ENCODE measurements at places on chromosomes 4 and X. TPM values are rescaled to one million over a fixed set of nuclear protein-coding genes. Genes with fewer than 3 reads are reported as not detected.

- no peak for DNase-seq
Observed at GRCh38 chrX:47649271-47649670, 1.1 kb downstream of the ELK1 start.

PLS3 gene
- 97.4 TPM for polyA plus RNA-seq

MAOB gene
- 91.8 TPM for polyA plus RNA-seq

GRCh38 chr4:107896158-107896645, 35.1 kb upstream of the CYP2U1 start:
- no peak for DNase-seq

DNA sequence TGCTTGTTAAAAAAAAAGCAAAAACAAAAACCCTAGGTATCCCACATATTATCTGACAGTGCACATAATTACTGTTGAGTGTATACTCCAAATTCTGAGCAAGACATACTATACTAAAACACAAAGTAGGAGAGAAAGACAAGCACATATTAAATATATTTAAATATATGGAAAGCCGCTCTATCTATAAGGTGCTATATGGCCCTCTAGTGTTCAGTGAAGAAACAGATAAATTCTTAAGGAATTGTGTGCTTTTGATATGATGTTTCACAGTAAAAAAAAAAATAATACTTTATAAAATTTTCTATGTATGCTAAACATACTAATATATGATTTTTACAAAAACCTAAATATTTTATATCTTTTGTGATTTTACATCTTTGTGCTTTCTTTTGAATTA, 137.8 kb downstream of the FBXW7 start:
- DNase-seq = no peak

- DNase-seq = no peak
Observed at GRCh38 chr4:33133723-33134122, 2413.6 kb downstream of the PCDH7 start.

- peak; percentile 50 for DNase-seq
Observed at GRCh38 chr4:65242156-65242846, 428.0 kb downstream of the EPHA5 start.

- DNase-seq = no peak
Observed at GRCh38 chrX:68699960-68700746, 52.7 kb downstream of the STARD8 start.

GRCh38 chr4:64774626-64775025, 365.4 kb upstream of the TECRL start:
- no peak for DNase-seq
